ENCODE measurements at places on chromosomes 16 and 17.

- no peak for DNase-seq
Measured at GRCh38 chr17:38424297-38424972, 3.8 kb upstream of the ARHGAP23 start.

GRCh38 chr17:19766421-19767270, 18.5 kb upstream of the ALDH3A1 start:
- peak; percentile 57 for DNase-seq

- no peak for DNase-seq
Measured at GRCh38 chr17:18235743-18236256, 10.4 kb downstream of the LLGL1 start.

GRCh38 chr17:59423137-59423724, 91.8 kb downstream of the YPEL2 start:
- no peak for DNase-seq

- DNase-seq, result no peak
Measured at GRCh38 chr17:38464723-38465390, 36.6 kb downstream of the ARHGAP23 start.
